ENCODE measurements at places on chromosomes 6 and 20.

GRCh38 chr6:124885171-124885570, 77.1 kb upstream of the RNF217 start:
- DNase-seq, result no peak

- DNase-seq, result no peak
Measured at GRCh38 chr20:1622450-1622849, 2.6 kb upstream of the SIRPB1 start.

DNA sequence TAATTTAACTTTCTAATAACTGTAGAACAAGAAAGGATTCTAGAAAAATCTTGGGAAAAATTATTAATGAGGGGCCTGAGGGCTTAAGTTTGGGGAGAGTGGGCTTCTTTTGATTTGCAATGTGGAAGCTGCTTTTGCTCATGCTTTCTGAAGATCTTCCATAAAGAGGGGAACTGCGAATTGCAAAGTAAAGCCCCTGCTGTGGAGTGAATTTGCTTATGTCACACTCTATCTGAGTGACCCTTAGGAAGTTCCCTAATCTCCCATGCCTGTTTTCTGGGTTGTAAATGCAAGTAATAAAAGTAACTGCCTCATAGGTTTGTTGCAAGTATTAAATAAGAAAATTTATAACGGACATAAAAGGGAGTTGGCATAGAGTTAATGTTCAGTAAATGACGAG, 301.2 kb downstream of the PLCB1 start:
- no peak for DNase-seq

DNA sequence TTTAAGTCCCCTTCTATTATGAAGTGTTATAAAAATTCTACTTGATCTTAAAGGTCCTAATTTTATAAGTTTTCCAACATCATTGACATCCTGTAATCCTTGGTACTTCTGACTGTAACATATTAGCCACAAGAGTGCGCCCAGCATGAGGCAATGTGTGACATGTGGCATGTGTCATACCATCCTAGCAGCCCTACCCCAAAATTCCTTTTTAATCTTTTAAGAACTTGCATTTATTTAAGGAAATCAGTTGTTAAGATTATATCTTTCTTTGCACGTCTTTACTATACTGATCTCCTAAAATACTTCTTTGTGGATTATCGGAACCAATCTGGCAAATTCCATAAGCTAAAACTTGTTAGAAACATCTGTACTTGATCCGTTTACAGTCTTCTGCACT, 167.1 kb upstream of the SLC24A3 start:
- DNase-seq, result no peak

DNA sequence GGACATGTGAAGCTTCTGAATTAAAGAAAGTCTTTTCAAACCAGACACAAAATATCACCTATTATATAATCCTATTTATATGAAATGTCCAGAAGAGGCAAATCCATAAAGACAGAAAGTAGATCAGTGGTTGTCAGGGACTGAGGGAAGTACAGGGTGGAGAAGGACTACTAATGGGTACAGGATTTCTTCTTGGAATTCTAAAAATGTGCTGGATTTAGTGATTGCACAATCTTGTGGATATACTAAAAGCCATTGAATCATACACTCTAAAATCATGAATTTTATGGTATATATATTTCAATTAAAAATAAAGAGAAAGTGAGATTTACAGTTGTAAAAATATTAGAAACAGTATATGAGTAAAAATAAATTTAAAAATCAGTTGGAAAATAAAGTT, 18.7 kb upstream of the MC3R start:
- DNase-seq, result no peak

GRCh38 chr6:24339932-24340331, 17.9 kb downstream of the DCDC2 start:
- no peak for DNase-seq

GRCh38 chr6:55023230-55023629, 151.1 kb upstream of the HCRTR2 start:
- DNase-seq, result no peak
